ENCODE measurements at places on chromosomes 2 and 18.

DNA sequence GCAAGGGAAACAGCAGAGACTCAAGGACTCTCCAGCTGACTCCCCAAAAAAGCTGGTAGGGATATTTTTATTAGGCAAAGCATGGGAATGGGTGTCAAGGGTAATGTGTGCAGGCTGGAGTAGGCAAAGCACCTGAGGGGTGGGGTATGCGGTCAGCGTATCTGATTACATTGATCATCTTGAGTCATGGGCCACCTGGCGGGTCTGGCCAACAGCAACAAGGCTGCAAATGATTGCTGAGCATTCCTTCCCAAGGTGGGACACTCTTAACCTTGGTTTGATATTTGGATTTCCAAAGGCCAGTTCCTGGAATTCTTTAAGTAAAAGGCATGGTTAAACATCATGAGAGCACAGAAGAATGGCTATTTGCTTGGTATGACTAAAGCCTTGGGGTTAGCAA, 32.6 kb upstream of the CCBE1 start:
- no peak for DNase-seq

- no peak for DNase-seq
Observed at GRCh38 chr2:152420936-152421335, 86.0 kb downstream of the FMNL2 start.

DNA sequence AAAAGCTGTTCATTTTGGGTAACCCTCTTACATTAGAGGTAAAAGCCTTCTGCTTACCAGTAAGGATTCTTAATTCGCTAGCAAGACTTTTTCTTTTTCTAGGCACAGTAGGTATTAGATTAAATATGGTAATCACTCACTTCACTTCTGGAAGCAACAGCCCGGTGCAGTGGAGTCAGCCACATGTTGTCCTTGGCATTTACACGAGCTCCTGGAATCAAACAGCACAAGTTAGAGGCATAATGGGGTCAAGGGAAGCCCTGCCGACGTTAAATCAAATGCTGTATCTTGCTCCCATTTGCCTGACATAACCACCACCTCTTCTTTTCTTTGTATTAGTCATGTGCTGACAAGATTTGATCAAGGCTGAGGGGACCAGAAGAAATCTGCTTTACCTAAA, 174.1 kb downstream of the ANKRD44 start:
- no peak for DNase-seq

- DNase-seq, result no peak
Observed at GRCh38 chr18:6333981-6334380, 80.7 kb downstream of the L3MBTL4 start.

DNA sequence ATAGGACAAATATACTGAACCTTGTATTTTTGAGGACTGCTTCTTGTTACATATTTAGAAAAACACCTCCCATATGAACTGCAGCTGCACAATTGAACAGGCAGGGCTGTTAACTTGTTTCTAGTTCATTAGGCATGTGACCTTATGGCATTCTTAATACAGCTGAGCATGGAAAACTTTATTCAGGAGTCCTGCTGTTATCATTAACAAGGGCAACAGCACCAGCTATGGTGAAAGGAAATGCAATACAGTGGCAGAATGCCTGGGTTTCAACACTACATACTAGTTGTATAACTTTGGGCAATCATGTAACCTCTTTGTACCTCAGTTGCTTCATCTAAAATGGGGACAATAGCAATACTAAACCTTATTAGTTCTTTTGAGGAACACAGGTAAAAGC, 71.8 kb downstream of the GDF7 start:
- no peak for DNase-seq

DNA sequence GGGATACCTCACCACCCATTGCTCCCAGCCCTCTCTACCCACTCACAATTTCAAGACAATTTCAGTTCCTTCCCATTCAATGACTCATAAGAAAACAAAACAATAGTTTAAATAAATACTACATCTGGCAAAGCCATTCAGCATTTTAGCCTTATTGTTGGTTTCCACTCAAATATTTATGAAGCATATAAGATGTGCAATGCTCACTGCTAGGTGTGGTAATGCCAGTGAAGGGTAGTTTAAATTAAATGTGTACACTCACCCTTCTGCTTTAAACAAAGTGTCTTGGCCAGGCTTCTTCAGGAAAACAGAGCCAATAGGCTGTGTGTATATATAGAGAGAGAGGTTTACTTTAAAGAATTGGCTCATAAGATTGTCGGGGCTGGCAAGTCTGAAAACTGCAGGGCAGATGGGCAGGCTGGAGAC, 37.0 kb downstream of the INO80C start:
- no peak for DNase-seq

DNA sequence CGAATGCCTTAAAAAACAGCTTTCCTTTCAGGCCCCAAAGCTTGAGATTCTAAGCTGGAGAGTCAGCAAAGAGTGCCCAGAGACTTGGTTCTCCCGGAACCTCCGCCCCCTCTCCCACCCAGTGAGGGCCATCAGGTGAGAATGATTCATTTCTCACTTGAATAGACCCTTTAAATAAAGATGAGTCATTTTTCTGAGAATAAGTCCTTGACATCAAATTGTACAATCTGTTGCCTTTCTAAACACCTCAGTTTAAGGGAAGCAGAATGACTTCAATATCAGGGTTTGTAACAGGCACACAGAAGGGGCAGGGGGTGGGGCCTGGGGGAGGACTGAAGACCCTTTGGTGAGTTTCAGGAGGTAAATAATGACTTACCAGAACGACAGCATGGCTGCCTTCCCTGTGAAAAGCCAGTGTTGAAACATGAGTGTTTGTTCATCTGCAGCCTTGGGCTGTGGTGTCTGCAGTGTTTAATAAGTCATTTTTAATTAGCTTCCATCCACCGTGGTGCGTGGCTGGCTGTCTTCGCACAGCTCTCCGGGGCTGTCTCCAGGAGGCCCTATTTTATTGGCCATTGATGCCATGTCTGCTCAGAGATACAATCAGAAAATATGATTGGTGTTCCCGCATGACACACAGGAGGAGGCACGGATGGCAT, 134.9 kb upstream of the ZNF236 start:
- peak; percentile 52 for DNase-seq

DNA sequence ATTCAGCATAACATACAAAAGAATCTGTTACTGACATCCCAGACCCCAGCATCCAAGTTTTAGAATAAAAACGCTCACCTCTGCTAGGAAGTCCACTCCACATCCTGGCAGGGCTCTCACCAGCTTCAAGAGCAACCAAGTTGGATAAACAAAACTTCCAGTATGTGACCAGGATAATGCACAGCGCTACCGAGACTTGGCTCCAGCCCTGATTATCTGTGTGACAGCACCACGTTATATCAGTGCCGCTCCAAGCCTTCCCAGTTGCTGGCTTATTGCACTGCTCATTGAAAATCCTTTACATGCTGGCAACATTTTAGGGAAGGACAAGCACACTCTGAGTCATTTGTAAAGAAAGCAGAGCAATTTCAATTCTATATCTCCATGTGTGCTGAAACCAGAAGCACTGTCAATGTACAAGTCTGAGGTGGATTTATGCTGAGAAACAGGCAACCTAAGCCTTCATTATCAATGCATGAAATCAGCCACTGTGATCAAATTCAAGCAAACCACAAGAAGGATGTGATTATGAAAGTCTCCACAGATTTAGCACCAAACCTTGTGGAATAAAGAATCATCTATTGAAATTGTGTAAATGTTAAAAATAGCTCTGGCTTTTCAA, 115.7 kb downstream of the ZNF385B start:
- peak; percentile 56 for DNase-seq

GRCh38 chr2:202768273-202768672, 103.3 kb downstream of the ICA1L start:
- DNase-seq, result no peak

GRCh38 chr2:67873916-67874315, 188.9 kb downstream of the C1D start:
- no peak for DNase-seq

DNA sequence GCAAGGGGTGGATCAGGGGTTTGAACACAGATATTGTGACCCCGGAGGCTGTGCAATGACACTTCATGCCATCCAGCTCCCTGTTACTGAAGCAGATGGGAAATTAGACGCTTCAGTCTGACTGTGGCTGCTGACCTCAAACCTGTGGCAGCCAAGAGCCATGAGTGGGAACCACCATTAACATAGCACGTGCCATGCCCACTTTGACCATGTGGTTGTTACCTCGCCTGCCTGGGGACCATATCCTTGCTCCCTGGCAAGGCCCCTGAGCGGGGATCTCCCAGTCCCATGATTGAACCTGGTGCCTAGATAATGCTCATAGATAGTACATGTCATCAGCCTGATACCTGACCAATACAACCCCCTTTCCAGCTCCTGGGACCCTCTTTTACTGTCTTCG, 68.9 kb downstream of the CYP26B1 start:
- no peak for DNase-seq

DNA sequence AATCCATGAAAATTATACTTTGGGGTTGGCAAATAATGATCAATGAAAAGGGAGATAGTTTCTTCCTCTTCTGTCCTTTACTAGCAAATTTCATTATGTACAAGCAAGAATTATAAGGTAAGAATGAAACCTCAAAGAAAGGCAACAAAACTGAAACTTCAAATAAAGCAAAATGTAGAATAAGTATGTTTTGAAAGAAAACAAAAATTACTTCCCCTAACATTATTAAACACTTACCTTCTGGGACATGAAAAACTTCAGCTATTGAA, 29.4 kb downstream of the THADA start:
- no peak for DNase-seq

- DNase-seq, result no peak
Observed at GRCh38 chr2:201660293-201660895, 17.1 kb upstream of the TMEM237 start.

- DNase-seq, result no peak
Observed at GRCh38 chr2:52097071-52097470, 1065.1 kb upstream of the NRXN1 start.

DNA sequence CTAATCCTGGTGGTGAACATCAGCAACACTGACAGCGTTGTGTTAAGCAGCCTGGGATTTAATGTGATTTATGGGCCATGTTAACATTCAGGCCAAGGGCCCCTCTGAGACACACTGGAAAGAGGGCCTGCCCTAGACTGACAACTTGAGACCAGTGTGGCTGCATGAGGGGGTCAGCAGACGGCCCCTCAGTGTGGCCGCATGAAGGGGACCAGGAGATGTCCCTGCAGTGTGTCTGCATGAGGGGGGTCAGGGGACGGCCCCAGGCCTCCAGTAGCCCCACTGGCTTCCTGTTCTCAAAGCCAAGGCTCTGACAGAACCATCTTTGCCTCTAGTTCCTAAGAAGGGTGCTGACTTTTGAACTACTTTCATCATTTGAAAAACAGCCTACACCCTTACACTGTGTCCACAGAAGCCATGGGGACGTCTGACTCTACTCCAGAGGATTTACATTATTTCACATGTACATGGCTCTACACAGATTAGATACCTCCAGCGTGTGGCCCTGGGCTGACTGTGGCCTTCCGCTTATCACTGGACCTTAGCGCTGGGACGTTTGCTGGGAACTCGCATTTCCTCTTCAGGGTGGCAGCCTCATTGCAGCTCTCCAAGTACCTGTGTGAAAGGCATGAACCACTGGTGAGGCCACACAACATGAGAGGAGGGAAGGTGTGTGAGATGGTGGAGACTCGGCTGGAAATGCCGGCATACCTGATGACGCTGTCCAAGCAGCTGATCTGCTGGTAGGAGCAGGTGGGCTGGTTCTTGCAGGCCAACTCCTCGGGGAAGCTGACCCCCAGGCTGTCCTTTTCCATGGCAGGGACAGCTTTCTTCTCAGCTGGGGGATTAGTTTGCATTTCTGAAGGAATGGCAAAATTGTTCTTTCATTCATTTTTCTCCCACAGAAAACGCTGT, 18.2 kb upstream of the HES6 start:
- DNase-seq, result no peak

GRCh38 chr18:65661391-65661790, 89.4 kb upstream of the CDH7 start:
- no peak for DNase-seq

DNA sequence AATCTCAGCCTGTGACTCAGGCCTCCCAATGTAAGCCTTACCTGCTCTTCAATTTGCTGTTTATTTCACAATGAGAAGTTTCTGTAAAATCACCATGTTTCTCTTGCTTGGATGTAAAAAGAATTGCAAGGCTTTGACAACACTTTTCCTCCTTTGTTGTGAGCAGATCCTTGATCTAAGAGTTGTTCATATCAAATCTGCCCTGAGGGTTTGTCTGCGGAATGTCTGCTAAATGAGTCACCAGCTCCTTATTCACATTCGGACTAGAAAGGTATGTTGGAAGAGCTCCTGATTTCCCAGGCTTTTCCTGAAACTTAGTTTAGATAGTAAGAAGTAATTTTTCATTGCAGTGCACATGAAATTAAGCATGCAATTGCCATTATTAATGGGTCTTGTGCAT, 268.2 kb upstream of the TCF4 start:
- no peak for DNase-seq

DNA sequence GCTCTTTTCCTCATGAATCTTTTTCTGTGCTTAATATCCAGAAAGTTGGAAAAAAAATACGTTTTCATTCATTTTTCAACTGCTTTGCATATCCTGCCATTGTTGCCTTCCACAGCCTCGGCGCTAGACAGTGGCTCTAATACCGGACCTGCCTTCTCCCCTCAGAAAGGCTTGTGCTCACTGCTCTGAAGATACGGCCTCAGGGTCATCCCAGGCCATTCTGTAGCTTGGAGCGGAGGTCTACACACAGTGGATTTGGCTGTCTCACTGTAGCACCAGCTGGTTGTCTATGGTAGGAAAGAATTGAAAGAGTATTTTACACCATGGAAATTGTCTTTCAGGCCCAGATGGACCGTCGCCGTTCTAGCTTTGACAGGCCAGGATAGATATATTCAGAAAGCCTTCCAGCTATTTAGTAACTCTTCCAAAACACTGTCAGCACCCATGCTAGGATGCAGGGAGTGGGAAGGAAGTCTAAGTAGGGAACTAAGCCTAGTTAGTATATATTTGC, 242.0 kb downstream of the TMEM182 start:
- peak; percentile 100 for DNase-seq

DNA sequence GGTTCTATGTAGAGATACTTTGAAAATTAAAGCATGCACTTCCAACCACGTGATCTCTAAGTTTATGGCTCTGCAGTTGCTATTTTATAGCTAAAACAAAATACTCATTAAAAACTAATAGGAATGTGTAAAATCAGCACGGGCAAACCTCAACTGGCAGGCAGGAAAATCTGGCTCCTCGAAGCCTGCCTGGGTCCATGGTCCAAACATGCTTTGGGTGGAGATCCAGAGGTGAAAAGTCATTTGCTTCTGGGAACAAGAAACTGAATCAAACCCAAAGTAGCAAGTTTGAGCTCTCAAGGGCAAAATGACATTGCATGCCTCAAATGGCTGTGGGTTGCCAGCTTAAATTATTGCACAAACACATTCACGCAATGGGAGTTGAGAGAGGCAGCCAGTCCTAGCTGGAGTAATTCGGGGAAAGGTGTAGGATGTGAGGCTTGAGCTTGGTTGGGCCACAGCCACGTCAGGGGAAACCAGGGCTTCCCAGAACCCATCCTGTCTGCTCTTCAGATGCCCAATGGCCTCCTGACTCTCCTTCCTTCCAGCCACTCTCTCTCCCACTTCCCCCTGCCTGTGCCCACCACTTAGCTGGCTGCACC, 75.2 kb upstream of the LCLAT1 start:
- no peak for DNase-seq

GRCh38 chr18:78293940-78294541, 685.6 kb upstream of the SALL3 start:
- DNase-seq, result peak; percentile 27

Data from brain (organoid and tissue), 16 donors.